Caki2 (cell line): ENCODE measurements at places on chromosomes 6 and 20. TPM values are rescaled to one million over a fixed set of nuclear protein-coding genes. Genes with fewer than 3 reads are reported as not detected.

GRCh38 chr6:164469276-164469949, 840.0 kb downstream of the C6orf118 start:
- DNase-seq, result no peak

- no peak for DNase-seq
These were observed 60.6 kb upstream of the ATXN1 start for GRCh38 chr6:16821834-16822264.

DNA sequence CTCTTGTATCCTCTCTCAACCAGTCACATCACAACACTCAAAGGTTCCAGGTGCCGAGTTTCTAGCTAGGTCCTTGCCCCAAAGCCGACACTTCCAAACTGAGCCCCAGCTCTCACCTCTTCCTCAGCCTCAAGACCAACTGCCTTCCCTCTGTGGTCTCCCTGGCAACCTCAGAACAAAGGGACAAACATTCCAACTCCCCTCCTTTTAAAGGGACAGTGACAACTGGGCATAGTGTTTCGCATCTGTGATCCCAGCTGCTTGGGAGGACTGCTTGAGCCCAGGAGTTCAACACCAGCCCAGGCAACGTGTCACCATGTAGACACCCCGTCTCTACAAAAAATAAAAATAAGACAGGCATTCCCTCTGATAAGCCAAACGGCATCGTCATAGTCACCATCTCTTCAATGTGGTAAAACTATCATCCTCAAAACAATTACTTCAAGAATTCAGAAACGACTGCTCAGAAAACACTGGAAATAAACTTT, 11.3 kb downstream of the DIDO1 start:
- DNase-seq, result peak; percentile 46

GRCh38 chr6:19771753-19772336, 65.3 kb upstream of the ID4 start:
- no peak for DNase-seq

DNA sequence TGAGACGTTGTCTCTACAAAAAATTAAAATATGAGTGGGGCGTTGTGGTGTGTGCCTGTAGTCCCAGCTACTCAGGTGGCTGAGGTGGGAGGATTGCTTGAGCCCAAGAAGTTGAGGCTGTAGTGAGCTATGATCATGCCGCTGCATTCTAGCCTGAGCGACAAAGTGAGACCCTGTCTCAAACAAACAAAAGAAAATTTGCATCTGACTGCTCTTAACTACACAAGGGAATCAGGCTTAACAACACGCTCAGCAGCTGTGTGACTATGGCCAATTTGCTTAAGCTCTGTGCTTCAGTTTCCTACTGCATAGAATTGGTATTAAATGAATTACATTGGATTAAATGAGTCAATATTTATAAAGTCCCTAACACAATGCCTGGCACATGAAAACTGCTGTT, 24.3 kb upstream of the MRPS10 start:
- DNase-seq, result no peak

GRCh38 chr6:3285732-3286131, 27.0 kb downstream of the PSMG4 start:
- DNase-seq, result no peak

DNA sequence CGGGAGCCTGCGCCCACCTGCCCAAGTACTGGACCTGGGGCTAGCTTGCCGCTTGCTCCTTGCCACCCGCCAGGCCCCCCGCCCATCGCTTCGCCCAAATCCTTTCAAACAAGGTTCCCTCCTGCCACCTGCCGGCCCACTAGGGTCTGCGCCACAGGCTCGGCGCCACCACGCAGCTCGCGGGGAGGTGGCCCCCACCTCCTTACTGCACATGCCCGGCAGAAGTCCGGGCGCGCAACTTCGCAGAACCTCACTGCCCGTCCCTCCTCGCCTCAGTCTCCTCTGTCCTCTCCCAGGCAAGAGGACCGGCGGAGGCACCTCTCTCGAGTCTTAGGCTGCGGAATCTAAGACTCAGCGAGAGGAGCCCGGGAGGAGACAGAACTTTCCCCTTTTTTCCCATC, 11.2 kb downstream of the GNAS-AS1 start:
- no peak for DNase-seq

- DNase-seq, result no peak
These were observed 213.5 kb upstream of the PDE10A start for GRCh38 chr6:165876588-165876987.

GRCh38 chr6:22302838-22303237, 6.0 kb upstream of the PRL start:
- no peak for DNase-seq

DNA sequence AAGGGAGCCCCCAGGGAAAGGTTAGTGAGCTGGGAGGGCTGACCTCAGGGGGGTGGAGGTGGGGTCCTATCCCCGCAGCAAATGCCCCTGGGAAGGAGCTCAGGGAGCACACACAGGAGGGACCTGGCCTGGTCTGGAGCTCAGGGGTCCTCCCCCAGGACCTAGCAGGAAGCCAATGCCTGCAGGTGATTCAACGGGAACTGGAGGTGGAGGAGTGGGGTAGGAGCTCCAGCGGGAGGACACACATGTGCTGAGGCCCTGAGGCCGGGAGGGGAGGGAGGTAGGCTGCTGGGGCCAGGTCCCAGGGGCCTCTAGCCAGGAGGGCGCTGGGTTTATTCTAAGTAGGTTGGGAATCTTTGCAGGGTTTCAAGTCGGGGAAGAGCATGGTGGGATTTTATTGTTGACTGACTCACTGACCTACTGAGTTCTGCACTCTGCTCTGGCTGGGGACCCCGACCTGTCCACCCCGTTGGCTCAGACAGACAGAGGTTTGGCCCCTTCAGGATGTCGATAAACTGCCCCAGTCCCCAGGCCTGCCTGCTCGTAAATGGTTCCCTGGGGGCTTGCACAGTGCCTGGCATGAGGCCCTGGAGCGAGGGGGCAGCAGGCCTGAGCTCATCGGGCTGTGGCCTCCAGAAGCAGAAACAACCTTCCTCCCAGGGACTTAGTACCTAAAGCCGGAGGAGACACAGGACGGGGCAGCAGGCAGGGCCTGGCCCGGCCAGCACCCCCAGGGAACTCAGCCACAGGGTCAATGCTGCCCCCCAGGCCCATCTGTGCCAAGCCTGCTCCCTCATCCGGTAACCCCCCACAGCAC, 62.3 kb downstream of the RIPOR3 start:
- no peak for DNase-seq

DNA sequence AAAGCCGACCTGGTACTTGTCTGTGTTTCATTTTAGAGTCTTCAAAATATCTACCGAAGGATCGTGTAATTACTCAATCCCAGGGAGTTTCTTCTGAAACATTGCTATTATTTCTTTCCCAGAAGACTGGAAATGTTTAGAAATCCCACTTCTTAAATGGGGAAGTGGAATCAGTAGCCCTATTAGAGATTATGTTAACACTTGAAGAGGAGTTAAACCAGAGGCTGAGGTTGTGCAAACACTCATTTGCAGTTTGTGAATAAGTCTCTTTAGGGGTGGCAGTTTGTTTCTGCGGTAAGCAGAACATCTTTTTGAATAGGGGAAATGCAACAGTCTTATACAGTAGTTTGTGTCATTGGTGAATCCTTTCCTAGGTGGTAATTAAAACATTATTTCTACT, 21.3 kb downstream of the DSP start:
- DNase-seq, result no peak

- peak; percentile 48 for DNase-seq
These were observed 2.1 kb downstream of the VEGFA start for GRCh38 chr6:43771858-43772680.

DNA sequence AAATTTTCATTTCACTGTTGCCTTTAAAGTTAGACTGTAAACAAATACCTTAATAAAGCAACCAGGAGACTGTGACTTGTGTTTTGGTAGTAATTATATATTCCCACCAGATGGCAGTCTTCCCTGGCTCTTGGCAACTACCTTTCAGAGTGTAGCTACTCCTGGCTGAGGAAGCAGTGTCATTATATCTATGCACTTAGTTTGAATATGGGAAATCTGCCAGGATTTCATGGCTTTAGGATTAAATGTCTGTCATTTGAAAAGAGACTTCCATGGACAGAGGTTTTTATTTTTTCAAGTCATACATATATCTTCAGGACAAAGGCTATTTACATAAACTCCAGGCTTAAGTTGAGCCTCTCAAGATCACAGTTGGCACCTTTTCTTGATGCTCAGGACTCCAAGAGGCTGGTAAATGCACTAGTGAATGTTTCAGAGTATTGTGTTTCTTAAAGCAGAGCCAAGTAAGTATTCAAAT, 160.1 kb downstream of the C6orf58 start:
- DNase-seq, result peak; percentile 66

- no peak for DNase-seq
These were observed 22.5 kb downstream of the CUL9 start for GRCh38 chr6:43204271-43205105.

DNA sequence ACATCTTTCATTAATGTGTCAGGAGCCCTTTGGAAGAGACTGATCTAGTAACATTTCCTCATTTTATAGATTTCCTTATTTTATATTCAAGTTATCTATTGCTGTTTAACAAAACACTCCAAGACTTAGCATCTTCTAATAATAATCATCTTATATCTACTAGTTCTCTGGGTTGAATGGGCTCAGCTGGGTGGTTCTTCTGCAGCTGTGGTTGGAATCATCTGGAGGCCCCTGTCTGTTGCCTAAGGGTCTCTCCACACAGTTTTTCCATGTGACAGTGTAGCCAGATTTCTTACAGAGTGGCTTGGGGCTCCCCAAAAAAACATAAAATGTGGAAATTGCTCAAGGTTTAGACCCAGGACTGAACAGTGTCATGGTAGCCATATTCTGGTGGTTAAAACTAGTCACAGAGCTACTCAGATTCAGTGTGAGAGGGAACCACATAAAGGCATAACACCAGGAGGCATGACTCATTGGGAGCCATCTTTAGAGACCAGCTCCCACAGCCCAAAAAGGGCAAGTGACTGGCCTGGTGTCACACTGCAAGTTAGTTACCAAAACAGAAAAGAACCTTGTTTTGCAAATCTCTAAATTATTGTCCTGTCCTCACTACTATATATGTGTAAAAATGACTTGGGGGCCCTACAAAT, 11.5 kb downstream of the SLC2A10 start:
- no peak for DNase-seq

- DNase-seq, result no peak
These were observed 27.0 kb downstream of the TOX2 start for GRCh38 chr20:43941476-43942200.

GRCh38 chr6:167779993-167780655, 46.6 kb upstream of the AFDN start:
- no peak for DNase-seq

GRCh38 chr6:7391151-7391550, 1.5 kb downstream of the RIOK1 start:
- no peak for DNase-seq

GRCh38 chr6:53309901-53310300, 38.8 kb downstream of the ELOVL5 start:
- no peak for DNase-seq

The GNAS-AS1 gene
- total RNA-seq, result 3.1 and 5.2 TPM in 2 replicates

The SSTR4 gene
- total RNA-seq, result not detected in 2 replicates

The MMP24 gene
- 14.3 and 17.1 TPM in 2 replicates for total RNA-seq

The RIPOR3 gene
- total RNA-seq, result 0.38 and 0.47 TPM in 2 replicates

The IGF2R gene
- 42.8 and 58.9 TPM in 2 replicates for total RNA-seq

The SHLD1 gene
- 10.1 and 11.8 TPM in 2 replicates for total RNA-seq
